ENCODE measurements at places on chromosomes 1 and 21.

GRCh38 chr1:39026866-39027507 lies 837 bp downstream of the NDUFS5 start:
- DNase-seq = no peak

GRCh38 chr21:41715649-41716281 lies 51.1 kb downstream of the RIPK4 start:
- DNase-seq = no peak

- no peak for DNase-seq
Observed at GRCh38 chr1:184315254-184315653, 71.6 kb upstream of the C1orf21 start.

DNA sequence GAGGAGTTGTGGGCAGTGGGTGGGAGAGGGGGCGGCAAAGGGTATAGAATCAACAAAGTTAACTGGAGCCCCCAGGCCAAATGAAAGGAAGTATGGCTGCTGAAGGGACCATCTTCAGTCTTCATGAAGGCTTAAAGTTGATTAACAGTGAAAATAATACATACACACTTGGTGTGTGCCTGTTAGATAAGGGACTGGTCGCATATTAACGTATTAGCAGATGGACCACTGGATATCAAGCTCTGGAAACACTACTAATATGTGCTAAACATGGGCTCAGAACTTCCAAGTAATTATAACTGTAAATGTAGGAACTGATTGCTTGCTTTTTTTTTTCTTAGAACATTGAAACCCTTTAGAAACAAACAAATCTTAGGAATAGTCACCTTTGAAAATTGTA lies 224.7 kb upstream of the KIAA0040 start:
- no peak for DNase-seq

DNA sequence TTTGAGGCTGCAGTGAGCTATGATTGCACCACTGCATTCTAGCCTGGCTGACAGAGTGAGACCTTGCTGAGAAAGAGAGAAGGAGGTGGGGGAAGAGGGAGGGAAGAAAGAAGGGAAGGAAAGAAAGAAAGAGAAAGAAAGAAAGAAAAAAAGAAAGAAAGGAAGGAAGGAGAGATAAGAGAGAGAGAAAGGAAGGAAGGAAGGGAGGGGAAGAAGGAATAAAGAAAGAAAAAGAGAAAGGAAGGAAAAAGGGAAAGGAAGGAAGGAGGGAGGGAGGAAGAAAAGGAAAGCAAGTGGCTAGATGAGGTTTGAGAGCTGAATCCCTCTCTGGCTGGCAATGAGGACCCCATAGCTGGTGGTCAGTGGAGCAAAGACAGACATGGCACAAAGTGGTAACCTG lies 20.4 kb downstream of the MT1HL1 start:
- no peak for DNase-seq
